ENCODE measurements at places on chromosomes 3 and 15.

GRCh38 chr15:64651601-64652191 is 123.7 kb downstream of the RBPMS2 start:
- no peak for DNase-seq

- no peak for DNase-seq
These were observed 20.3 kb upstream of the DGKG start for GRCh38 chr3:186382217-186382885.

DNA sequence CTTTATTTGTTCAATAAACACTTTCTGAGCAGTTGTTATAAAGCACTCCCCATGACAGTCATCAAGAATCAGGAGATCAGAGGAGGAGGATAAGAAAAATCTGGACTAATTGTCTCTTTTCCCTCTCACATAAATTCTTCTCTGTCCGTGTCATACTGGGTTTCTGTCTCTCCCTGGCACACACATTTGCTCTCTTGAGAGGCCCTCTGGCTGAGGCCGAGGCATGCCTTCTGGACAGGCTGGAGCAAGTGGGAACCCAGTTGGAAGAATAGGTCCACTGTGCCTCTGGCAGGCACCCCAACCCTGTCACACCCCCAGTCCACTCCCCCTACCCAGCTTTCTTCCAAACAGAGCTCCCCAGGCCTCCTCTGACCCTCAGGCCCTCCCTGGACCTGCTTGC is 315.8 kb downstream of the UACA start:
- no peak for DNase-seq

DNA sequence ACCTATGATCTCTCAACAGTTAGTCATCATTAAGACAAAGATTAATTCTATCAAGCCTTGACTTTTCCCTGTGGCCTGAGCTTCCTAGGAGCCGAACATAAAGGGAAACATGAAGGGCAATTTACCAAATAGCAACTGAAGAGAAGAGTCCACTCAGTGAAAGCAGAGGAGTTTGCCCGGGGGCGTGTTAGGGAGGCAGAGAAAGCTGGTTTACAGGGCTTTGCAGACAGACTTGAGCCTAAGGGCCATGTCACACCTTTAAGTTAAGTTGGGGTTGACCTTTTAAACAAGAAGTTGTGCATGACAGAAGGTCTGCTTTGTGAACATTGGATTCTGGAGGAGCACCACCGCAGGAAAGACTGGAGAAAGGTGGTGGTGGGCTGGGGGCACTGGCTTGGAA is 701.8 kb upstream of the CFAP20DC start:
- DNase-seq: no peak

DNA sequence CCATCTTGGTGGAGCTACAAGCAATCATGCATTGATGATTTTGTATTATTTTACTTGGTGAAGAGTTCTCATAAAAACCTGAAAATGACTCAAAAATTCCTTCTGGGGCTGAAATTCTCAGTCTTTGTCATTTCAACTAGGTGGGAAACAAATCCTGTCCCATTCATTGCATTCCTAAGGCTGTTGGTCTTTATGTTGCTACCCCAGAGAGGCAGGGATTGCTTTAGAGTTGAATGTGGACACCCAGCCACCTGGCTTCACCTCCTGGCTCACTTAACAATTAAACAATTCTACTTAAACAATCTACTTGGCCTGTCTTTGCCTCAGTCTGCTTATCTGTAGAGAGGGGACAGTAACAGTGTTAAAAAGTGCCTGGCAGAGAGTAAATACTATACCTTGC is 117.3 kb upstream of the UBE3A start:
- no peak for DNase-seq

DNA sequence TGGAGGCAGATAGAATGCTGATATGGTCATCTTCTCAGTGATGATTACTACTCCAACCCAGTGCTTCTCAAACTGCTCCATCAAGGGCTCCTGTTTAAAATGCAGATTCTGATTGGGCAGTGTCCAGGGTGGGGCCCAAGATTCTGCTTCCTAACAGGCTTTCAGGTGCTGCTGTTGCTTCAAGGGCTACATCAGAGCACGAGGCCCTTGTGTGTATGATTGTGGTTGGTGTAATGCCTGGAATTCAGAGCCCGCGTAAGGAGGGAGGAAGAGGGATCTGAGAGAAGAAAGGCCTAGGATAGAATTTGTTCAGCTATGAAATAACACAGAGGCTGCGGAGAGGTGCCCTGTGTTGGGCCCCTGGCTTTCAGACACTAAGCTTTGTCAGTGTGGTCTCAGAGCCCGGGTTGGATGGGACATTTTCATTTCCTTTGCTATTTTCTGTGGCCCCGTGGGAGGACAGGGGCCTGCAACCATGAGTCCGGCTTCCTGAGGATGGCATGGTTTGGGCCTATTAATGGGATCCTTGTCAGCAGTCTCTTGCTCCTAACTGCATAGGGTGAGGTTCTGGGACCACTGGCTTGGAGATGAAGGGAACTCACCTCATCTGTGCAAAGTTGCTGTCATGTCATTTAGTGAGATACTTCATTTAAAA is 53.0 kb downstream of the ATP1B3 start:
- no peak for DNase-seq

DNA sequence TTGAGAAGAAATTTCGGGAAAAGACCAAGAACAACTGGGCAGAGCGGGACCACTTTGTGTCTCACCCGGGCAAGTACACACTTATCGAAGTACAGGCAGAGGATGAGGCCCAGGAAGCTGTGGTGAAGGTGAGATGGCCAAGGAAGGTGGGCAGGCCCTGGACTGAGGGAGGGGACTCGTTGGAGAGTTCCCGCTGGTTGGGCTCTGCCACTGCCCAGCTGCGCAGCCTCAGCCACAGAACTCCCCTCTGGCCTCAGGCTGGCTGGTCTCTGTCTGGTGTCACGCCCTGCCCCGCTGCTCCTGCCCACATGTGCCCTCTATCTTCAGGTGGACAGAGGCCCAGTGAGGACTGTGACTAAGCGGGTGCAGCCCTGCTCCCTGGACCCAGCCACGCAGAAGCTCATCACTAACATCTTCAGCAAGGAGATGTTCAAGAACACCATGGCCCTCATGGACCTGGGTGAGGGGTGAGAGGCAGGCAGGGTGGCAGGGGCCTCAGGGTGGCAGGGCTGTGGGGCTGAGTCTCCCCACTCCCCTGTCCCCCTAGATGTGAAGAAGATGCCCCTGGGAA is 2.4 kb downstream of the PARP3 start:
- no peak for DNase-seq

- no peak for DNase-seq
These were observed 20.1 kb upstream of the SFMBT1 start for GRCh38 chr3:53065841-53066480.

- no peak for DNase-seq
These were observed 160.0 kb downstream of the IL5RA start for GRCh38 chr3:2950159-2950558.

DNA sequence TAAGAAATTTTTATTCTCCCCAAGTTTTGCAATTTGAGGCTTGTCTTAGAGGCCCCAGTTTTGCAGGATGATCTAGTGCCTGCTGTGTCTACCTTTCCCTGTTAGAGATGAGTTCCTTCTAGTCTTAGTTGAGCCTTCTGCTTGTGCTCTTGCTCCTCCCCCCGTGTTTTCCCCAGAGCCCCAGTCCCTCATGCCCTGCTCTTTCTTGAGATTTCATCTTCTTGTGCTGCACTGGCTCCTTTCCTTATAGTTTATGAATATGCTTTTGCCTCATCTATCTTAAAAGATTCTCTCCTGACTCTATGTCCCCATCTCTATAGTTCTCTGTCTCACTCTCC is 4.7 kb downstream of the GAP43 start:
- DNase-seq: no peak

- DNase-seq: no peak
These were observed 19.5 kb downstream of the ADAMTSL3 start for GRCh38 chr15:83673385-83673784.

GRCh38 chr3:159724627-159725026 is 264.0 kb upstream of the IL12A start:
- DNase-seq: no peak

DNA sequence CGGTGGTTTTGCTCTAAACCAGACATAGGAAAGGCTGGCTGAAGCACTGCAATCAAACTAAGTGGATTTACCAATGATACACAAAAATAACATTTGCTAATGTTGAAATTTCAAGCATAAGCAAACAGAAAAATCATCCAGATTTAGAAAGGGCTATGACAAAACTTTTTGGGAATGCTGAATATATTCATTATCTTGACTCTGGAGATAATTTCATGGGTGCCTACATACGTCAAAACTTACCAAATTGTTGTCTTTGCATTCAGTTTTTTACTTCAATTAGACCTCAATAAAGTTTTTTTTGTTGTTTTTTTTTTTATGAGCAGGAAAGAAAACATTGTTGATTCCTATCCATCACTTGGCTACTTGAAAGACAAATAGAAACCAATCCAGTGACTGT is 140.8 kb downstream of the NR2E3 start:
- no peak for DNase-seq

DNA sequence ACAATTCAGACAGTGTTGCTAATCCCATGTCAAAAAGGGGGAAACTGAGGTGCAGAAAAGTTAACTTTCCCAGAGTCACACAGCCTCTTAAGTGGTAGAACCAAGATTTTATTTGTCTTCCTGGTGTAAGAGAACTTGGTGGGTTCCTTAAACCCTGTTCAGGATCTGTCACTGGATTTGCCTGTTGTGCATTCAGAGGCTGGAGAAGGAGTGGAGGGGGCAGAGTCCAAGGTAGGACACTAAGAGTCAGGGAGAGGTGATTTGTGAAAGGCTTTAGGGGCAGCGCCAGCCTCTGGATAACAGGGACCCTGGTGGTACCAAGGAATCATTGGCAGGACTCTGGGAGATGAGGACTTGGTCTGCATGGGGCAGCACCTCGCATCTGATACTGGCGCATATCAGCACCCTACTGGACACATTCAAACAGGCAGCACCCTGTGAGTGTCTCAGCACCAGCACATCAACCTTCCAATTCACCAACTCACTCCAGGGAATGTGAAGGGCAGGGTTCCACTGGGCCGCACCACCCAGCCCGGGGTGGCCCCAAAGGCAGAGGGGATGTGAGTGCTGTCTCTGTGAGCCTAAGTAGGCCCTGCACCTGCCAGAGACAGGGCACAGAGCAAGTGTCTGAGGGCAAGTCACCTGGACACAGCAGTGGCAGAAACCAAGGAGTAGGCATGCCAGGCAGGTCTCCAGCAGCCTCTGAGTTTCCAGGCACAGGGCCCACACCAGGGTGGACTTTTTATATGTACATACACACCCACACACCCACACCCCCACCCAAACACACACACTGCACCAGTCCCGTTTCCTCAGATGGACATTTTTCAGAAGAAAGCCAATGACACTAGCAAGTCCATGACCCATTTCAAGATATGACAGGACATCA is 71.6 kb downstream of the LIPC start:
- no peak for DNase-seq

DNA sequence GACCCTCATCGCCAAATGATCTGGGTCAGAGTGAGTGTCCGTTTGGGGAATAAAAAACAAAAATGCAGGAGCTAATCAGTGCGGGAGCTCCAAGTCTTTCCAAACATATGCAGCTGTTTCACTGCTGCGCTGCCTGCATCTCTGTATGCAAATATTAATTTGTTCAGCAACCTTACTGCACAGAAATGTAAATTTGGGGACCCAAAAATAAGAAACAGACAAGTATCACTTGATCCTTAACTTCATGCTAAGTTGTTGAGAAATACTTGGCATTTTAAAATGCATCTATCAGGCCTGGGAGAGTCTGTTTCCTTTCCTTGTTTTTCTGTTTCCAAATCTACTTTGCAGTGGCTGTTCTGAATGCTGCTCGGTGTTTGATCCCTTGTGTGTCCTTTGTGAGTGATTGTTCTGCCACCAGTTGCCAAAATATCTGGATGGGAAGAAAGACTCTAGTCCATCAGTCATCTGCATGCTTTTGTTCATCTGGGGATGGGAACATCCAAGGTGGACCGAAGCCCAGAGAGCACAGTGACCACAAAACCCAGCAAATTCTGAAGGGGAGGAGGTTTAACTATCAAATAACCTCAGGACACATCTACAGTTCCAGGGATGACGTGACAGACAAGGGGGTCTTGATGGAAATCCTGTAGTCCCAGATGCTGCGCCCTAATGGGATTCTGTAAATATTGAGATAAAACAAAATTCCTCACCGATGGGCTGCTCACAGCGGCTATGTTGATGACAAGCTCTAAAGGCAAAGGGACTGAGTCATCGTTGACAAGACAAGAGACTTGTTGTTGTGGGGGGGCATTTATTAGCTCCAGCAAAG is 199.5 kb upstream of the WNT5A start:
- DNase-seq: no peak

DNA sequence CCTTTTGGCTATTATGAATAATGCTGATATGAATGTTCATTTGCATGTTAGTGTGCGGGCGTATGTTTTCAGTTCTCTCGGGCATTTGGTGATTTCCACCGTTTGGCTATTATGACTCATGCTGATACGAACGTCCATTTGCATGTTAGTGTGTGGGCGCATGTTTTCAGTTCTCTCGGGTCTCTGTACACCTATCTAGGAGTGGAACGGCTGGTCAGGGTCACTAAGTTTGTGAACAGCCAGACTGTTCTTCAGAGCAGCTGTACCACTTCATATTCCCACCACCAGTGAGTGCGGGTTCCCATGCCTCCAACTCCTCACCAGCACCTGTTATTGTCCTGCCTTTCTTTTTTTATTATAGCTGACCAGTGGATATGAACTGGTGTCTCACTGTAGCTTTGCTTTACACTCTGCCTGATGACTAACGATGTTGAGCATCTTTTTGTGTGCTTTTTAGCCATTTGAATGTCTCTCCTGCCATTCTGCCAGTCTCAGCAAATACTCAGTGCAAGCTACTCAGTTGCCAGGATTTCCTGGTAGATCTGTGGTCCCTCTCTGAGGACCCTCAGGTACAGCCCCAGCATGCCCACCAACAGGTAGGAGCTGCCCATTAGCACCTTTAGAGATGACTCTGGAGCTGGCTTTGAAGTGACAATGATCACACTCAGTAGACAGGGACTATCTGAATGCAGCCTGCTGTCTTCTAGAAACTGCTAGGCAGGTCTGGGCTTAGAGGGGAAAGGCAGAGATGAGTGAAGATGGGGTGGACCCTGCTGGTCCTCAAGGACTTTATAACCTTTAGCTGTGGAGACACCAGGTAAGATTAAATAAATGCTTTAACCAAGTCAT is 141.1 kb downstream of the XXYLT1 start:
- no peak for DNase-seq

GRCh38 chr3:14161282-14161681 is 17.1 kb downstream of the XPC start:
- DNase-seq: no peak

DNA sequence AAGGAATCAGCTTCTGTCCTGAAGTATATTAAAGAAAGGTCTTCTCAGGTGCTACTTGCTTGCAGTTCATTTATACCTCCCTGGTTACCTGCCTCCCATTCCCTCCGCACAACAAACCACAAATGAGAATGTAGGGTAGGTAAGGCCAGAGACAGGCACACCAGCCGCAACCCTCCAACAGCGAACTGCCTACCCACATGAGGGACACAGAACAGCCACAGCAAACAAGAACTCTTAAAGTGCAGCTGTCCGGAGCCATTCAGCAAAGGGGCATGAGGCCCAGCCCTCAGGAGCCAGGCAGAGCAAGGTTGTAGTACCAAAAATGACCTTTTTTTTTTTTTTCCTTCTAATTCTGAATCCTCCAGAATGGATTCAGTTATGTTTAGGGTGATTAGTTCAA is 52.4 kb downstream of the SPSB4 start:
- no peak for DNase-seq
